ENCODE measurements at places on chromosomes 7 and 10. TPM values are rescaled to one million over a fixed set of nuclear protein-coding genes. Genes with fewer than 3 reads are reported as not detected.
A peak's percentile ranks its signal among the peaks of the same experiment; 100 is the strongest.

DNA sequence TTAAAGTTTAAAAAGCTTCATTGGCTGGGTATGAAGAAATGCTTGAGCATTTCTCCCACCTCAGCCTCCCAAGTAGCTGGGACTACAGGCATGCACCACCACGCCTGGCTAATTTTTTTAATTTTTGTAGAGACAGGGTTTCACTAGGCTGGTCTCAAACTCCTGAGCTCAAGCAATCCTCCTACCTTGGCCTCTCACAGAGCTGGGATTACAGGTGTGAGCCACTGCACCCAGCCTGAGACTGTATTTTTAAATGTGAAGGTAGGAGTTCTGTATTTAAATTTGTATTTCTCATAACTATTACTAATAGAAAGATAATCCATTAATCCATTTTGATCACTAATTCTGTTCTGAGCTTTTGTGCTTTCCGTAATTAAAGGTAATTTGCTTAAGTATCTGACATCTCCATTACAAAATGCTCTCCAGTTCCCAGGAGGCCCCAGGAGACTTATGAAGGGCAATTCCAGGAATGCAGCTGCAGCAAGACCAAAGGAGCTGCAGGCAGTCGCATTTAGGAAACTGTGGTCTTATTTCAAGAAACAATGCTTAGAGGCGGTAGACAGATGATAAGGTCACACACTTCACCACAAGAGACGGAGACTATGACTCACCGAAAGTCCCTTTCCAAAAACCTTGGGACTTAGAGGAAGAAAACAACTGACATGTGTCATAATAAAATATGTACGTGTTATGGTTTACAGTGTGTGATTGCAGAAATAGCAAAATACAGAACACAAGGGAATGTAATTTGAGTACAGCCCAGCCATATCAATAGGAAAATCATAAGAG, 23.3 kb downstream of the YAE1 start:
- DNase-seq: peak; percentile 82

GRCh38 chr7:128192497-128193142, 48.5 kb upstream of the LEP start:
- DNase-seq: no peak

DNA sequence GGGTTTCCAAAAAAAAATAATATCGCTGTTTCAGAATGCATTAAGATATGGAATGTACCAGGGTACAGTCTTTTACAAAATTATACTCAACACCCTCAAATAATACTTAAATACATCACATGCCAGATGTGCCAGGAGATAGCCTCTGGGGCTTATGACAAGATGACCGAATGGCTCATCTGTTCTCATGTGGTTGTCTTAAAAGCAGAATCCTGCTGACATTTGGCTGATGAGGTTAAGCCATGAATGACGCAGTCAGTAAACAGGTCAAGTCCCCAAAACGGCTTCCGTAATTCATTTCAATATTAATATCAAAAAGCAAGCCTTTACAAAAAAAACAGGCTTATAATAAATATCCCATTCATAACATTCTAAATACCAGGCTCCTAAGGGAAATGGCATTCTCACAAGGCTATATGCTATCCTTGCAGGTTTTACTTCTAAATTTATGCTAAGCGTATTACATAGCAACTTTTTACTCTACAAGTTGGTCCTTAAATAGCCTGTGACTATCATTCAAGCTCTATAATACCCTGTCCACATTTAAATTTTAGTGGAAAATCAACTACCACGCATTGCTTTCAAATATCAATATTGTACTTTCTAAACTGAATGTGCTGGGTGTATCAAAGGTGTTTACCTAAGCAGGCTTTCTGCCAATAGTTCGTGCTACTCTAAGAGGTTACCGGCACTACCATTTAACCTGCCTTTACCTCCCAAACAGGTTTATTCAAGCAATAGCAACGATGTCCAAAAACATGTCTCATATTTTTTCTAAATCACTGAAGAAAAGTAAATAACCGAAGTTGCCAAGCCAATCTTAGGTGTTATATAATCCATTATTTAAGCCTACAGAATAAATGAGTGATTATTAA, 15.6 kb downstream of the SMURF1 start:
- no peak for DNase-seq

GRCh38 chr10:131213741-131214505, 97.6 kb downstream of the TCERG1L start:
- no peak for DNase-seq

Gene RSU1
- 100 TPM for total RNA-seq

Gene NOM1
- 17.1 TPM for total RNA-seq

DNA sequence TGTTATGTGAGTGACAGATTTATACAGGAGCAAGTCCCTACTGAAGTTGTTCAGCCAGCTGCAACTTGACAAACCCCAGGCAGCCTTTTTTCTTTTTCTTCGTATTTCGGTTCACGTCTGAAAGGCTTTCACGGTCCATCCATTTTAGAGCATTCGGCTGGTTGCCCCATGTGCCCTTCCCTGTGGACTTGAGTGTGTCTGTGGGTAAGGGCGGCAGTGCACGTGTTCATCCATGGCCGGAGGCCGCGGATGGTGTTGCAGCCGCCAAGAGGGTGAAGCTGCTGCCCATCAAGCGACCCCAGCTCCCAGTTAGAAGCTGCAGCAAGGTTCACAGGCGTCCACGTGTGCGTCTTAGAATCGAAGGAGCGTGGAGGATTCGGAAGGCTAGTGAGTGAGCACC, 35.9 kb downstream of the PPP2R2D start:
- DNase-seq: no peak

Gene C10orf143
- total RNA-seq: 2.5 TPM

DNA sequence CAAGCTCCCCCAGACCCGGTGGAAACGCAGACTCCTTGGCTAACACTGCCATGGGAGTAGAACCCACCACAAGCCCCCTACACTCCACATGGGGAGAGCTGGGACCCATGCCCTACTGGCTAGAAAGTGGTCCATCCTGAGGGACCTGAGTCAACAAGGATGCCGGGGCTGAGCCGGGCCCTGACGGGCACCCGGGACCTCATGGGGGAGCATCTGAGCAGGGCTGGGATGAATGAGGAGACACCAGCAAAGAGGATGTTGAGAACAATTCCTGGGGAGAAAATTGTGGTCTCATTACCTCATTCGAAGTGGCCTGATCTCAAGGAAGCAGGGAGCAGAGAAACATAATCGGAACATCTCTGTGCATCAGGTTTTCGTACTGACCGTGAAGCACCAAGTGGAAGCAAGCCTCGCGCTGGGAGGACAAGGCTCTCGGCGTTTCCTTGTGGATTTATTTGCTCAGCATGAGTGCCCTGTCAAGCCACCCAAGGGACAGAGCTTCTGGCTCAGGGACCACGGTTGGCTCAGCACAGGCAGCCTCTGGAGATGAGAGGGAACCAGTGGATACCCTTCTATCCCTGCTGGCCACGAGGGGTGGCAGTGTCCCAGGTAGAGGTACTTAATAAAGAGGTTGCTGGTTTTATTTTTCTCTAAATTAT, 132.2 kb upstream of the FAM20C start:
- DNase-seq: no peak

DNA sequence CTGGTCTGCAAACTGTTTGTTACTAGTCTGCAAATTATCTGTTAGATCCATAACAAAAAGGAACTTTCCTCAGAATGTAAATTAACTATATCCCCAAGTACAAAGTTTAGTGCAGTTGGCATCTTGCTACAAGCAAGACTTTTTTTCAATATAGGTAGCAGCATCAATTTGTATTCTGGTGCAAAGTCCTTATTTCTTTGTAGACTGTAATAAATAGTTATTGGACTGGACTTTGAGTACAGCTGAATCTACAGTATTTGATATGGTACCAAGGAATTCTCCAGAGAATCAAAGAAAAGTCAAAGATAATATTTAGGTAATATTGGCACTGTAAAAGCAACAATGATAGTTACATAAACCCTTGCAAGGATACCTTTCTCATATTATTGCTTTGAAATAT, 89.6 kb downstream of the EXOC6 start:
- DNase-seq: no peak

Gene SLC26A3
- total RNA-seq: not detected

Gene LIPJ
- total RNA-seq: under 0.01 TPM

DNA sequence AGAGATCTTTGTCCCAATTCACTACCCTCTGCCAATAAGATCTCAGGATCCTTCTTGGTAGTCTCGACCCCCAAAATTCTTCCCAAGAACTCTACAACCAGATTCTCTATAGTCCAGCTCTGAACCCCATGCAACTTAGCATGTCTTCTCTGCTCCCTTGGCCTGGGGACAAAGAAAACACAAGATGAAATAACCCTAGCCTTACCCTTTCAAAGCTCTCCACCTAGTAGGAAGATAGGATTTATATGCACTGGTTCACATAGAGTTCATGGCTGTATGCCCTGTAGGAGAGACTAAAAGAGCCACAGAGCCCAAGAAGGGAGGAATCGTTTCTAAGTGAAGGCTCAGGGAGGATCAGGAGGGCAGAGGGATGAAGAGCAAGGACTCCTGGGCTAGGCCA, 96.1 kb downstream of the PPP1R3C start:
- no peak for DNase-seq

Gene TYW1B
- total RNA-seq: 2.2 TPM

DNA sequence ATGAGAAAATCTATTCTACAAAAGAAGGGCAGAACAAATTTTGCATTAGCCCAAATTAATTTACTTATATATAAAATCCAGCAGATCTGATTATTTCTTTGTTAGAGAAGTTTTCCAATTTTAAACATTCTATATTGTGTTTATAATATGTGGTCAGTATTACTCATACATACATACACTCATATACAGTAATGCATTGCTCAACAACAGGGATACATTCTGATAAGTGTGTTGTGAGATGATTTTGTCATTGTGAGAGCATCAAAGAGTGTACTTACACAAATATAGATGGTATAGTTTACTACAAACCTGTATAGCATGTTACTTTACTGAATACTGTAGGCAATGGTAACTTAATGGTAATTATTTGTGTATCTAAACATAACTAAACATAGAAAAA, 239.6 kb upstream of the ETV1 start:
- DNase-seq: no peak

DNA sequence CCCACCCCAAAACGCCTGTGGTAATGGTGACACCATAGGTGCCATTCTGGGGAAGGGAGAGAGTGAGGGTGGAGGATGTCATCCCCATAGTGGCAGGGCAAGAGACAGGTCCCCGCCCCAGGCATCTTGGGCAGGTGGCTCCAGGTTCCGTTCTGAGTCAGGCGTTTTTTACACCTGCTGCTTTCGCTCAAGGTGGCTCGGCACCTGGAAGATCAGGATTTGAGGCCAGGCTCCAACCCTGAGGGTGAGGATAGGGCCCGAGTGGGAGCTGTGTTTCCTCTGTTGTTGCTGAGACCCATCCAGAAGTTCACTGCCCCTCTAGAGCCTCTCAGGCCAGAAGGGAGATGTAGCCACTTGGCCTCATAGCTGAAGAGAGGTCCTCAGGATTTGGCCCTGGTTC, 36.6 kb upstream of the DUSP5 start:
- no peak for DNase-seq

GRCh38 chr7:1812509-1813393, 142.7 kb downstream of the ELFN1 start:
- DNase-seq: peak; percentile 94

Gene CPVL
- not detected for total RNA-seq

DNA sequence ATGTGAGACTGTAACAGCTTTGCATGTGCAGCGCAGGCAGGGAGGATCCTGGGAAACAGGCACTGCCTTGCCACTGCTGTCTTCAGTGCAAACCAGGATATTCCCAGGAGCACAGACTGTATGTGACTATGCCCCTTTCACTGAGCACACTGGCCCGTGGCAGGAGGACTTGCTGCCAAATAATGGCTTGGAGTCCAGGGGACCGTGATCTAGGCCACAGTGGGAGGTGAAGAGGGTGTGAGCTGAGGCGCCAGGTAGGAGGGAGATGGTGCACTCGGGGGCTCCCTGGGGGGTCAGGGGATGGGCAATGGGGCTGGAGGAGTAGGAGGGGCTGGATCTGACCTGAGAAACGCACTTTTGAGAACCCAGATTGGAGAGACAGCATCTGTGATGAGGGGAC, 193.4 kb upstream of the ZNF32 start:
- no peak for DNase-seq

- no peak for DNase-seq
Measured at GRCh38 chr7:36630112-36630650, 94.1 kb downstream of the AOAH start.

Gene RAMP3
- total RNA-seq: not detected

- no peak for DNase-seq
Measured at GRCh38 chr10:94239696-94240095, 123.0 kb downstream of the NOC3L start.
